Activated naive CD4-positive, alpha-beta T cell treated with anti-CD3 and anti-CD28 coated beads for 36 hours (primary cell): ENCODE measurements at places on chromosomes 3 and 15. TPM values are rescaled to one million over a fixed set of nuclear protein-coding genes. Genes with fewer than 3 reads are reported as not detected.

GRCh38 chr3:60216462-60217075 lies 1034.7 kb downstream of the FHIT start:
- no peaks in the 10 kb centered on the region for H3K36me3 ChIP-seq
- DNase-seq, result no peak
- H3K4me1 ChIP-seq, result peaks cover 11% of the 10 kb centered on the region
- H3K4me3 ChIP-seq, result no peak overlapping the region

DUOXA2 gene
- total RNA-seq, result not detected

DNA sequence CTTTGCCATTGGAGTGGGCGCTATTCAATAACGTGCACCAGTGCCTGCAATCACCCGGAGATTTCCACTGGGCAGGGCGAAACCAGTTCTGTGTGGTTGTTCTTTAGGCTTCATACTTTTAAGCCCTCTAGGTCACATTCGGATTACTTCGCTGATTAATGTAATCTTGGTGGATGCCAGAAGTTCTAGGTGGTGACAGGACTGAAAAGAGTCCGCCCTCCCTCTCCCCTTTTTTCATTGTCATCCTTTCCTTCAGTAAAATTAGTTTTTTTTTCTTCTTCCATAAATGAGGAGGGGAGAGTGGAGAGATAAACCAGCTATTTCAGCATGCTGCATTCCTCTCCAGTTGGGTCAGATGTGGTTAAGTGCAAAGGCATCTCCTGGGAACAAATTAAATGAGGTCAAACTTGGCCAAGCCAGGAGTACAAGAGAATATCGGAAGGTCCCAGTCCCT lies 2.3 kb upstream of the SLC2A2 start:
- no peak for DNase-seq
- no peaks in the 10 kb centered on the region for H3K36me3 ChIP-seq
- H3K4me3 ChIP-seq, result no peak overlapping the region
- H3K4me1 ChIP-seq, result peaks cover 4% of the 10 kb centered on the region

TMEM212 gene
- total RNA-seq, result not detected

GRCh38 chr3:13141183-13141582 lies 68.0 kb upstream of the IQSEC1 start:
- no peaks in the 10 kb centered on the region for H3K27me3 ChIP-seq
- H3K36me3 ChIP-seq, result no peaks in the 10 kb centered on the region
- no peak overlapping the region for H3K27ac ChIP-seq
- no peak for DNase-seq

DNA sequence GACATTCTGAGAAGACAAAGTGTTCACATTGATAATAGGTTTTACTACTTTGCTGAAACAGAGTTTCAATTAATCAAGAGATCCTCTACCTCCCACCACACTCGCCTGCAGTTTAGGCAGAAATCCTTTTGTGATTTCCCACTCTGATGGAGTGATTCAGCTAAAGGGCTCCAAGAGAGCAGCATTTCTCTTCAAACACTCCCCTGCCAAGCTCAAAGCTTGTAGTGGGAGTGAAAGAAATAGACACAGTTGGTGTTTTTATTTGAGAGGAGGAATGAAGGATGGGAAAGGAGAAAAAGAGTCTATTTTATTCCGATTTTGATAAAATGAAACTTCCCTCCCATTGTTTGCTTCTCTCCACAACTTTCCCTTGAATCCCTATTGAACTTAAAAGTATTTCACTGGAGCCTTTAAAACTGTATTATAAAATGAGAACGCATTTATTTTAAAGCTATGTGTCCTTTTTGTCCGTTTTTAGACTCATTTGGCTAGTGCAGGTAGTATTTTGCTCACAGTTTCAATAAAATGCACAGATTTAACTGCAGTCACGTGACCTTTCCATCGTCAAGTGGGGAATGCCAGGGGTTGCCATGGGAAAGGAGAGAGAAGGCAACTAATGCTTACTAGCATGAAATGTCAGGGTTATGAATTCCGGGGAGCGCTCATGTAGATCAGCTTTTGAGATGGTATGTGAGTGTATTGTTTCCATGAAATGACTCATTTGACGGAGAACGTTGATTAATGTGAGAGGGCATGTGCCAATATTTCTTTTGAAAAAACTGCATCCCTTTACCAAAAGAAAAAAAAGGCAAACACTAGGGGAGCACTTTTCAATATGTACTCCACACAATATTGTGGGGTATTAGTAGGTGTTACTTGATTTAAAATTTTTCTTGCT lies 7.7 kb upstream of the OSBPL11 start:
- H3K27me3 ChIP-seq, result no peaks in the 10 kb centered on the region
- DNase-seq, result no peak
- H3K36me3 ChIP-seq, result no peaks in the 10 kb centered on the region
- H3K4me3 ChIP-seq, result no peak overlapping the region
- no peak overlapping the region for H3K27ac ChIP-seq

GRCh38 chr3:15694628-15695027 lies 93.1 kb downstream of the BTD start:
- peaks cover 2% of the 10 kb centered on the region for H3K4me1 ChIP-seq
- no peak overlapping the region for H3K4me3 ChIP-seq
- peaks cover 26% of the 10 kb centered on the region for H3K36me3 ChIP-seq

DNA sequence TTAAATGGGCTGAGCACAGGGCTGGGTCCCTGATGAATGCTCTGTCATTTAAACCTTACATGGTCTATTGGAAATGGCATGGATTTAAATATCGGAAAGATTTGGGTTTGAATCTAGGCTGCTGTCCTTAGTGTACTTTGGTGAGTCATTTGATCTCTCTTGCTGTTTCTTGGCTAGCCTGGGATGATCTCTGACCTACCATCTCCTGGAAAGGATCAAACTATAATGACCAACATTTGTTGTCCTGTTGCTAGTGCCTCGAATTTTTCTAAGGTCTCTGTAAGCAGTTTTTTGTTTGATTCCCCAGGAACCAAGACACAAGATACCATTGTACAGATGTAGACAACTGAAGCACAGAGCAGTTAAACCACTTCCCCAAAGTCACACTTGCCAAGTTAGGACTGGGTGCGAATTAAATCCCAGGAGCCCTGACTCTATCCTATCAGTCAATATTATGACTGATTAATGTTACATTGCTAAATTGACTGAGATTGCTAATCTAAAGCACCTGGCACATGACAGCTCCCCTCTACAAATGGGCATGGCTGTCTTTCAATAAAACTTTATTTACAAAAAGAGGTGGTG lies 244.9 kb upstream of the MCTP2 start:
- no peak overlapping the region for H3K4me3 ChIP-seq
- no peak overlapping the region for H3K27ac ChIP-seq
- H3K27me3 ChIP-seq, result no peaks in the 10 kb centered on the region
- DNase-seq, result no peak

GRCh38 chr3:77392181-77392580 lies 352.3 kb downstream of the ROBO2 start:
- H3K27me3 ChIP-seq, result no peaks in the 10 kb centered on the region
- H3K4me1 ChIP-seq, result no peaks in the 10 kb centered on the region
- no peak overlapping the region for H3K4me3 ChIP-seq
- no peak for DNase-seq

SSUH2 gene
- total RNA-seq, result 0.12 TPM

GOLGA8N gene
- 1.4 TPM for total RNA-seq

DNA sequence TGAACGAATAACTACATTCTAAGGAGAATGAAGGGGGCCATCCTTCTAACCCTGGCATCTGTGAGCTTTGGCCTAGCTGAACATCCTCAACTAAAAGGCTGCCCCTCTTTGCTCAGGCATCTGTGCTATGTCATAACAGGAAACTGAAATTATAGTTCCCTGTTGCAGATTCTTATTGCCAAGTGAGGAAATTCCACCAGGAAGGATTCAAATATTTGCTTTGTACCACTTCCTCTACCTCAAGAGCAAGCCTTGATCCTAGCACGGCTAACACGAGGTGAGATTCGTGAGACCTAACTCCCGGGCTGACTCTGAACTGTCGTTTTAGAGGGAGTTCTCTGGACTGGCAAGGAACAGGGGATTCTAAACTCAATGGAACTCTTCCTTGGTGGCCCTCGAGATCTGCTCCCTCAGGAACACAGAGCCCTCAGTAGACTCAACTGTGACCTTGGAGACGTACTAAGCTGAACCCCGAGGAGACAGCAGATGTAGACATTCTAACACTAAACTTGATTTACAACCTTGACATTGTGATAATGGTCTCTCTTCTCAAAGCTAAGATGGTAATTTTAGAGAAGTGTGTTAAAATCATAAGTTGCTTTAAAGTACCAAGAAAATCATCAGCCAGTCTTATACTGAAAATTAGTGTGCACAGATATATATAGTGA lies 4.2 kb downstream of the SPG21 start:
- H3K27me3 ChIP-seq, result no peaks in the 10 kb centered on the region
- H3K36me3 ChIP-seq, result peaks cover 18% of the 10 kb centered on the region
- no peak for DNase-seq
- peaks cover 42% of the 10 kb centered on the region for H3K4me1 ChIP-seq

LRRIQ4 gene
- total RNA-seq, result 0.12 TPM

DNA sequence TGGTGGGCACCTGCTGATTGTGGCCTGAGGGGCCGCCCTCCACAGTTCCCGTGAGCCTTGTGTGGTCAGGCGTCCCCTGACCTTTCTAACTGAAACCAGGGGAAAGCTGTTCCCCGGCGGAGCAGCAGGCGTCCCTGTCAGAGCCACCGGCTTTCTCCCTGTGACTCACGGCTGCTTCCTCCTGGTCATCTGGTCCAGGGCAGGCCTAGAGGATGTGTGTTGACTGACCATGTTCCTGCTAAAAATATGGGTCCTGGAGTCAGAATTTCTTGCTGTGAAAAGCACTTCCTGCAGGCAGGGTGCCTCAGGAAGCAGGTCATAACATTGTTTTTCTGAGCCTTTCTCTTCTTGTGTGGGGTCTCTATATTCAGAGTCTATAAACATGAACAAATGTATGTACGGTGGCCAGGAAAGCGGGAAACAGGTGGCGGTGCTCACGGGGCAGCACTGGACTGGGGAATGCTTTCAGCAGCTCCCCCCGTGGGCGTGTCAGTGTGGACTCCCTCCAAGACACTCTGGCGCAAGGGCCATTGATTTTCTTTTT lies 38.4 kb upstream of the CGNL1 start:
- peaks cover 4% of the 10 kb centered on the region for H3K27me3 ChIP-seq
- no peak for DNase-seq
- H3K4me1 ChIP-seq, result no peaks in the 10 kb centered on the region

GRCh38 chr15:48354694-48355303 lies 23.6 kb downstream of the DUT start:
- no peaks in the 10 kb centered on the region for H3K36me3 ChIP-seq
- H3K4me3 ChIP-seq, result no peak overlapping the region
- H3K27me3 ChIP-seq, result no peaks in the 10 kb centered on the region
- no peak for DNase-seq

DNA sequence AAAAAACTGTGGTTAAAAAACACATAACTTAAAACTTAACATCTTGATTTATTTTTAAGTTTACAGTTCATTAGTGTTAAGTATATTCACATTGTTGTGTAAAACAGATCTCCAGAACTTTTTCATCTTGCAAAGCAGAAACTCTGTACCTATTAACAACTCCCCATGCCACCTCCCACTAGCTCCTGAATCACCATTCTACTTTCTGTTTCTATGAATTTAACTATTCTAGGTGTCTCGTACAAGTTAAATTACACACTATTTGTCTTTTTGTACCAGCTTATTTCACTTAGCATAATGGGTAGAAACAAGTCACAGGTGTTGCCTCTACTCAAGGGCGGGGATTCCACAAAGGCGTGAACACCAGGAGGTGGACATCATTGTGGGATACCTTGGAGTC lies 43.2 kb downstream of the CRTC3 start:
- peak; percentile 47 for DNase-seq
- peaks cover 82% of the 10 kb centered on the region for H3K4me1 ChIP-seq
- no peaks in the 10 kb centered on the region for H3K27me3 ChIP-seq
- no peak overlapping the region for H3K4me3 ChIP-seq
- H3K36me3 ChIP-seq, result peaks cover 10% of the 10 kb centered on the region

DNA sequence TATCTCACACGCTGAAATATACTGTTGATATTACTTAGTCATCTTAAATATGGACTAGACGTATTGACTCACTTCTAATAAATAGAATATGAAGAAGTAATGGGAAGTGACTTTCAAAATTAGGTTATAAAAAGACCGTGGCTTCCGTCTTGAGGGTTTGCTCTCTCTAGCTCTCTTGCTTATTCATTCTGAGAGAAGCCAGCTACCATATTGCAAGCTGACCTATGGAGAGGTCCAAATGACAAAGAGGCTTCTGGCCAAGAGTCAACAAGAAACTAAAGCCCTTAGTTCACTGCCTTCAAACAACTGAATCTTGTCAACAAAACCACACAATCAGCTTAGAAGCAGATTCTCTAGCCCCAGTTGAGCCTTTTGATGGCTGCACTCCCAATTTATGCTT lies 46.1 kb downstream of the SLC9C1 start:
- H3K27ac ChIP-seq, result no peak overlapping the region
- H3K4me3 ChIP-seq, result no peak overlapping the region
- H3K36me3 ChIP-seq, result no peaks in the 10 kb centered on the region
- no peaks in the 10 kb centered on the region for H3K27me3 ChIP-seq

COLQ gene
- 0.25 TPM for total RNA-seq

- H3K27me3 ChIP-seq, result no peaks in the 10 kb centered on the region
- H3K36me3 ChIP-seq, result no peaks in the 10 kb centered on the region
- H3K27ac ChIP-seq, result no peak overlapping the region
- no peaks in the 10 kb centered on the region for H3K4me1 ChIP-seq
- H3K4me3 ChIP-seq, result no peak overlapping the region
- DNase-seq, result no peak
Measured at GRCh38 chr3:55283441-55283925, 203.6 kb downstream of the WNT5A start.

RTP1 gene
- not detected for total RNA-seq

FILIP1L gene
- not detected for total RNA-seq

GRCh38 chr15:100926971-100927756 lies 8.0 kb downstream of the LRRK1 start:
- no peaks in the 10 kb centered on the region for H3K36me3 ChIP-seq
- H3K27me3 ChIP-seq, result peaks cover 15% of the 10 kb centered on the region
- DNase-seq, result no peak

DNA sequence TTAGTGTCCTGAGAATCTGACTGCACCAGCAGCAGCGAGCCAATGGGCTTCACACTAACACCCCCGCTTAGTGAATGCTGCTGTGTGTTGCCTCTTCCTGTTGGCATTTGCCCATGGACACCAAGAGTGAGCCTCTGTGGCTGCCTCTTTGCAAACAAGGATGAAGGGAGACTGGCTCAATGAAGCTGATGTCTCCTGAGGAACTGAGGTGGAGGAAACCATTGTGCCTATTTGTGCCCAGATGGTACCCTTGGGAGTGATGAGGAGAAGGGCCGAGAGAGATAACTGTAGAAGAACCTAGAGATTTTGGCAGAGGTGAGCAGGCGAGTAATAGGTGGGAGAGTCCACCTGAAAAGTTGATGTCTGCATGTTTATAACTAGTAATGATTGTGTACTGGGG lies 51.2 kb downstream of the IL20RB start:
- H3K36me3 ChIP-seq, result no peaks in the 10 kb centered on the region
- H3K4me1 ChIP-seq, result peaks cover 3% of the 10 kb centered on the region
- no peak overlapping the region for H3K27ac ChIP-seq
- H3K27me3 ChIP-seq, result no peaks in the 10 kb centered on the region
- H3K4me3 ChIP-seq, result no peak overlapping the region

DNA sequence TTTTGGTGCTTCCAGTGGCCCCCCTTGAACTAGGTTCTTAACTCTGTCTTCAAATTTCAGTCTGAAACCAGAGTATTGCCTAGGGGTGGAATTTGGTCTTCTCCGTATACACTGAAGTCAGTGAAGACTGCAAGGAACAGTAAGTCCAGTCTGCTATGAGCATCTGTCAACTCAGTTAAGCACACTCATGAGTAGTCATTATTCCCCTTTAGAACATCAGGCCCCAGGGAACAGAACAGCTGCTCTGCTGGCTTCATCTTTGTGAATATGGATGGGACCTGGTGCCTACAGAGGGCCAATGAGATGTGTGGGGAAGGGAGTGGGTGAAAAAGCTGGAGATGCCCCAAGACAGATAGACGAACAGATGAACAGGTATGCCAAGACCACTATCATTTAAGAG lies 85.2 kb upstream of the PRR23C start:
- H3K36me3 ChIP-seq, result no peaks in the 10 kb centered on the region
- no peak overlapping the region for H3K4me3 ChIP-seq
